ENCODE measurements at places on chromosomes 6 and 20. TPM values are rescaled to one million over a fixed set of nuclear protein-coding genes. Genes with fewer than 3 reads are reported as not detected.

GRCh38 chr6:108588586-108588985, 27.9 kb downstream of the FOXO3 start:
- no peak for DNase-seq
- no peak overlapping the region for H3K4me3 ChIP-seq
- peak overlapping the region; percentile 88 for H3K27ac ChIP-seq
- H3K27me3 ChIP-seq, result no peaks in the 10 kb centered on the region

- no peaks in the 10 kb centered on the region for H3K36me3 ChIP-seq
- peak overlapping the region; percentile 52 for H3K4me3 ChIP-seq
- H3K27me3 ChIP-seq, result no peaks in the 10 kb centered on the region
- peaks cover 5% of the 10 kb centered on the region for H3K4me1 ChIP-seq
Observed at GRCh38 chr6:72182337-72183246, 296.2 kb downstream of the RIMS1 start.

DNA sequence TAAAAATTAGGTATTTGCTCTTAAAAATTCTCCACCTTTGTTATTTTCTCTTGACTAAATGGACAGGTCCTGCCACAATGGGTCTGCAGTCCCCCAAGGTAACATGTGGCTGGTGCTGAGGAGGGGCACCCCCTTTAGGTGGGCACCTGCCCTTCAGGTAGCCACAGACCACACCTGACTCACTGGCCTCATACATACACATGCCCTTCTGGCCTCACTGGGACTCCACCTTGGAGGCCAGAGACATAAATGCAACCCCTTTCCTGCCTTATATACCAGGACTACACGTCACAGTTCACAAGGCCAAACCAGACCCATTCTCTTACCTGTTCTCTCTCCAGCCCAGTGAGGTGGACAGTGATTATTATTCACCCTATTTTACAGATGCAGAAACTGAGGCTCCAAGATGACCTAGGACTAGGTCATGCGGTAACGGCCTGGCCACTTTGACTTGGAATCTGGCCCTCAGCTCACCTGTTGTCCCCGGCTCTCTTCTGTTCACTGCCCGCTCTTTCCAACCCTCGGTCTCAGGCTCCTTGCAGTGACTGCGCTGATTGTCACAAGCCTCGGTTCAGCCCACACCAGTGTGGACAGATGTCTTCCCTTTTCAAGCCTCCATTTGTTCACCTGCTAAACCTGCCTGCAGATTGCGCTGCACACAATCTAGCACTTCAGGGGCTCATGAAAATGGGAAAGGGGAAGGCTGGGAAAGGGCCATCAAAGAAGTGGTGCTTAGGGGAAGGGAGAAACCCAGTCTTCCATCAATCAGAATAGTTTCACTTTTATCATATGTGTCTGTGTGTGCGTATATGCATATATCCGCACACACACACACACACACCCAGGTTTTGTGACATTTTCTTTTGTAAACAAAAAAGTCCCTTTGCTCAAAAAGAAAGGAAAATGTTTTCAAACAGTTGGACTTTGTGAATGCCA, 121.7 kb downstream of the BCAS1 start:
- H3K27me3 ChIP-seq, result no peaks in the 10 kb centered on the region
- no peak for DNase-seq
- H3K36me3 ChIP-seq, result no peaks in the 10 kb centered on the region
- no peak overlapping the region for H3K4me3 ChIP-seq

DNA sequence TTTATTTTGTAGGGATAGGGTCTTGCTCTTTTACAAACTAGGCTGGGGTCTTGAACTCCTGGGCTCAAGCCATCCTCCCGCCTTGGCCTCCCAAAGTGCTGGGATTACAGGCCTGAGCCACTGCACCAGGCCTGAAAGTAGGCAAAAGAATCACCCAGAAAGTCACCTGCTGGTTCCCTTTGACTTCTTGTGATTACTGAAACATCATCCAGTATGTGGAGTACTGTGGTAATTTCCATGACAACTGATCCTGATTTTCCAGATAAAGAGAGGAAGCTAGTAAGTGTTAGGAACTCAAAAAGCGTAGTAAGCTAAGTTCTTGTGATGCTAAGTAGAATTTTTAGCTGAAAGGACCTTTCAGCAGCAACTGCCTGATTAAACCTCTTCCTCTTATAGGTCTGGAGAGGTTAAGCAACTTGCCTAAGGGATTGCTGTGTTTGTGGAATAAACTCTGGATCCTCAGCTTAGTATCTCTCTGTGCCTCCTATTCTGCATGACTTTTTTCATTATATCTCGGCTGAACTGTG, 16.8 kb downstream of the RALY start:
- no peak for DNase-seq
- no peaks in the 10 kb centered on the region for H3K36me3 ChIP-seq
- peaks cover 57% of the 10 kb centered on the region for H3K4me1 ChIP-seq
- H3K27ac ChIP-seq, result no peak overlapping the region
- no peaks in the 10 kb centered on the region for H3K27me3 ChIP-seq

GRCh38 chr6:143840595-143841265, 2.4 kb upstream of the LTV1 start:
- no peaks in the 10 kb centered on the region for H3K27me3 ChIP-seq
- no peak for DNase-seq
- H3K27ac ChIP-seq, result no peak overlapping the region

DNA sequence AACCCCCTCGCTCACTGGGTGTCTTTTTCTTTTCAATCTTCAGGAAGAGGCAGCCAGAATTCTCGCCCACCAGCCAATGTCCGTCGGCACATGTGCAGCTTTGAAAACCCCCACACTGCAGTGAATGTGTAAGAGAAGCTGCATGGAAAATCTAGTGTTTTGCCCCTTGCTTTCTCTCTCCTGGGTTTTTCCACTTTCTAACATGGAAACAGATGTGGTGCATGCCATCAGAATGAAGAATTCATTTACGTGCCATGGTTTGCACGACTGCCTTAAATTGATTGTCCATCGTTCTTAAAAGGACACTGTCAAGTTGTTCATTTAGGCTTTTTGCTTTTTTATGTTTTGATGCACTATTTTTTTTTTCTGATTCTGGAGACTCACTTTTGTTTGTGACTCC, 117.1 kb upstream of the RAB32 start:
- no peaks in the 10 kb centered on the region for H3K36me3 ChIP-seq
- no peak overlapping the region for H3K27ac ChIP-seq
- H3K27me3 ChIP-seq, result no peaks in the 10 kb centered on the region
- H3K4me3 ChIP-seq, result no peak overlapping the region
- DNase-seq, result no peak

DNA sequence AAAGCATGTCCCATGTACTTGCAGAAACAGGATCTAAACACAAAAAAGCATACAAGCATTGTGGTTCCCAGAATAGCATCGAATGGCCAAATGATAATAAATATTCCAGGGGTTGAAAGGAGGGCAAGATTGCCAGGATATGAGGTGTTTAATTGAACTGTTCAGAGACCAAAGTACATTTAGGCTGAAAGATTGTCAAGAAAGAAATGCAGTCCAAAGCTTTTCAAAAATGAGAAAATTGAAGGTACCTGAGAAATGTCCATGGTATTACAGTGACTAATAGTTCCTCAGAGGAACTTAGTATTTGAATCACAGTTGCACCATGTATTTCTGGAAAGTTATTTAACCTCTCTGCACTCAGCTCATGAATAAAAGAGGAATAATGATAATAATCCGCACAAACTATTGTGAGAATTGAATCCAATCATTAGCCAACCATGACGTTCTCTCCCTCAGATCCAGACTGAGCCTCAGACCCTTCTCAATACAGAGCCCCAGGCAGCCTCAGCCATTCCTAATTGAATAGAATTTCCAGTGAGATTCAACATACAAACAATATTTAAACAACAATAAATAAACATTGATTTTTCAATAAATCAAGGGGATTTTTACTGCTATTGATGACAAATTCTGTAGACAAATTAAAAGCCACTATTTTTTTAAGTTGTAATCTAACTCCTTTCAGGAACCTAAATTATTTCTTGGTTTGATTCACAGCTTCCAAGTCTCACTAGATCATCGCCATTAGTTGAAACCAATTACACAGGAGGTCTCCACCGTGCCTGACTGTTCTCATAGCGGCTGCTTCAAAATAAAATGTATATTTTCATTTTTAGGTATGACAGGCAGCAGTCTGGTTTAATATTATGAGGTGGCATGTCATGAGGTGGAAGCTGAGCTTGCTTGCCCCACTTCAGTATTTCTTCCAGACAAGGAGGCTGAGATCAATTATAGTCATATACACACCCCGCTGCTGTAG, 144.3 kb upstream of the TENT5A start:
- H3K27ac ChIP-seq, result no peak overlapping the region
- H3K4me3 ChIP-seq, result no peak overlapping the region
- no peaks in the 10 kb centered on the region for H3K36me3 ChIP-seq

- H3K27me3 ChIP-seq, result no peaks in the 10 kb centered on the region
- peak overlapping the region; percentile 19 for H3K27ac ChIP-seq
- no peak overlapping the region for H3K4me3 ChIP-seq
Observed at GRCh38 chr20:37194621-37195417, 15.5 kb upstream of the MROH8 start.

DNA sequence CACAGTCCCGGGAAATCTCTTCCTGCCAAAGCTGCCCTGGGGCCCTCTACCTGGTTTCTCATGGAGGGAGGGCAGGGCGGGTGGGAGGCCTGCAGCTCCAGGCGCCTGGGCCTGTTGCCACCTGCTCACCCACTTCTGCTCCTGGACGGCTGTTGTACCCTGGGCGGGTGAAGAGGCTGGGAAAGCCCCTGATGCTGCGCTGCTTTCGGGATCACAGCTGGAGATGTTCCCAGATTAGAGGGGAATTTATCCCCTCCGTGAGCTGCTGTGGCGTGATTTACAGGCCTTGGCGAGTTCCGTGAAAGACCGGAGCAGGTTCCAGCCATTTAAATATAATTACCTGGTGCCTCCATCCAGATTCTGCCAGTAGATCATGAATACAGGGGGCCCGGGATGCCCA, 12.3 kb upstream of the VSTM2L start:
- H3K27ac ChIP-seq, result no peak overlapping the region
- no peaks in the 10 kb centered on the region for H3K27me3 ChIP-seq
- no peak for DNase-seq
- no peaks in the 10 kb centered on the region for H3K36me3 ChIP-seq
- H3K4me3 ChIP-seq, result no peak overlapping the region
- H3K4me1 ChIP-seq, result no peaks in the 10 kb centered on the region

- no peaks in the 10 kb centered on the region for H3K4me1 ChIP-seq
- no peak for DNase-seq
- H3K36me3 ChIP-seq, result no peaks in the 10 kb centered on the region
Observed at GRCh38 chr6:136307351-136307750, 17.7 kb upstream of the BCLAF1 start.

DNA sequence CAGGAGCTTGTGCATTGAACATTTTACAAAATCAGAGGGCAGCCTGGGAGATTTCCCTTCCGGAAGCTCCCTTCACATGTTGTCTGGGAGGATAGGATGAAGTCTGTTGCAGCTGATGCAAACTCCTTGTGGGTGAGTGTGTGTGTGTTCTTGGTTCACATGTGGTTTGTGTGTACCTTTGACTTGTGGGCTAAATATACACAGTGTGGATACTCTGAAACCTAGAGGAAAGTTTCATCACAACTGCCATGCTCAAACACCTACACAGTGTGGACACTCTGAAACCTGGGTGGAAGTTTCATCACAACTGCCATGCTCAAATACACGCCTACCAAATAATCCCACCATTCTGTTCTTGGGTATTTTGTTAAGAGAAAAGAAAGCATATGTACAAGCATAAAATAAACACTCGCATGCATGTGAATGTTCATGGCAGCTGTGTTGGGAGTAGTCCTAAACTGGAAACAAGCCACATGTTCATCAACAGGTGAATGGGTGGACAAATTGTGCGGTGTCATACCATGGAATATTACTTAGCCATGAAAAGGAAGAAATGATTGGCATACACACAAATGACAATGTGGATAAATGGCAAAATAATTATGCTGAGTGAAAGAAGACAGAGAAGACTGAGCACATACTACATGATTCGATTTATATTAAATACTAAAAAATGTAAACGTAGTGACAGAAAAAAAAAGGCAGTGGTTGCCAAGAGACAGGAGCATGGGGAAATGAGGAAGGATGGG, 1.8 kb downstream of the SCP2D1 start:
- H3K27ac ChIP-seq, result no peak overlapping the region
- no peak overlapping the region for H3K4me3 ChIP-seq
- no peaks in the 10 kb centered on the region for H3K27me3 ChIP-seq

- H3K27me3 ChIP-seq, result no peaks in the 10 kb centered on the region
- H3K4me3 ChIP-seq, result no peak overlapping the region
- H3K4me1 ChIP-seq, result no peaks in the 10 kb centered on the region
- no peaks in the 10 kb centered on the region for H3K36me3 ChIP-seq
Observed at GRCh38 chr6:7016226-7016625, 91.5 kb upstream of the RREB1 start.

GRCh38 chr6:14620522-14620921, 502.9 kb downstream of the CD83 start:
- no peak overlapping the region for H3K4me3 ChIP-seq
- peaks cover 13% of the 10 kb centered on the region for H3K4me1 ChIP-seq
- no peak overlapping the region for H3K27ac ChIP-seq
- no peaks in the 10 kb centered on the region for H3K27me3 ChIP-seq
- no peak for DNase-seq

GRCh38 chr6:7727086-7727945, 1.4 kb downstream of the BMP6 start:
- H3K4me1 ChIP-seq, result peaks cover 32% of the 10 kb centered on the region
- no peak overlapping the region for H3K27ac ChIP-seq

- no peaks in the 10 kb centered on the region for H3K4me1 ChIP-seq
- H3K27ac ChIP-seq, result no peak overlapping the region
- H3K27me3 ChIP-seq, result no peaks in the 10 kb centered on the region
- no peak overlapping the region for H3K4me3 ChIP-seq
- DNase-seq, result no peak
Observed at GRCh38 chr6:12196326-12196936, 93.7 kb upstream of the EDN1 start.

- H3K4me1 ChIP-seq, result no peaks in the 10 kb centered on the region
- H3K27ac ChIP-seq, result no peak overlapping the region
- H3K36me3 ChIP-seq, result no peaks in the 10 kb centered on the region
- no peak for DNase-seq
- H3K4me3 ChIP-seq, result no peak overlapping the region
- no peaks in the 10 kb centered on the region for H3K27me3 ChIP-seq
Observed at GRCh38 chr6:156057869-156058268, 602.2 kb upstream of the NOX3 start.

DNA sequence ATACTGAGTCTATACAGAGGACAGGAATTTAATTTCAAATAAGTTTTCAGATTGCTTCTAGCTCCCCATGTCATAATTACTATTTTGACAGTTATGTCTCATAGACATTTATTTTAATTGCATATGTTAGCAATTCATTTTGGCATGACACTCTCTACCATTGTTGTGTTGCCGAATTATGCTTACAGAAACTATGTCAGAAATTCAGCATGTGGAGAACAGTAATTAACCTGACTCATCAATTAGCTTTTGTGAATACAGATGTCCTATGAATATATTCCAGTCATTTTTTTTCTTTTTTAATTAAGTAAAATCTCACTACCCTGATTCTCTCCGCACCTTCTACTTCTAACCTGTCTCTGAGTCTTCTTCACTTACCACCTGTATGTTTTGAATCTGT, 105.1 kb downstream of the NKAIN2 start:
- H3K36me3 ChIP-seq, result no peaks in the 10 kb centered on the region
- H3K4me3 ChIP-seq, result no peak overlapping the region
- DNase-seq, result no peak
- H3K4me1 ChIP-seq, result no peaks in the 10 kb centered on the region

Gene SIRPB2
- total RNA-seq, result 8.2 TPM

Gene GGT7
- 18.2 TPM for total RNA-seq

Gene FOXF2
- 28.5 TPM for total RNA-seq

Gene C4B
- total RNA-seq, result 74.2 TPM

Gene KHDC1
- total RNA-seq, result 2.1 TPM

Gene BANF2
- not detected for total RNA-seq

Gene TMEM200A
- 1.9 TPM for total RNA-seq

Gene IL17A
- total RNA-seq, result not detected

Gene ECT2L
- not detected for total RNA-seq
